Regular cardiac myocyte (primary cell): ENCODE measurements at places on chromosomes 4 and X. TPM values are rescaled to one million over a fixed set of nuclear protein-coding genes. Genes with fewer than 3 reads are reported as not detected.

Gene FHDC1
- total RNA-seq, result under 0.01 and 0.19 TPM in 2 replicates

Gene GAGE2A
- total RNA-seq, result not detected in 2 replicates

Gene STATH
- total RNA-seq, result not detected in 2 replicates

Gene CYLC1
- not detected in 2 replicates for total RNA-seq

Gene DGAT2L6
- total RNA-seq, result not detected in 2 replicates

Gene NAP1L3
- total RNA-seq, result 6.5 and 7.9 TPM in 2 replicates

Gene PRRG1
- 14.7 and 15.5 TPM in 2 replicates for total RNA-seq

Gene CCKAR
- under 0.01 TPM in 1 of 2 replicates, not detected in the other for total RNA-seq

Gene GLRA3
- not detected in 2 replicates for total RNA-seq

Gene SMIM43
- 0.38 and 3.4 TPM in 2 replicates for total RNA-seq

Gene CITED1
- total RNA-seq, result not detected in 2 replicates

Gene USP27X
- total RNA-seq, result 2.3 and 2.5 TPM in 2 replicates

Gene APLN
- 8.8 and 14.9 TPM in 2 replicates for total RNA-seq

Gene ZDHHC15
- 0.19 and 0.56 TPM in 2 replicates for total RNA-seq

Gene COX18
- 20.9 and 31.4 TPM in 2 replicates for total RNA-seq

Gene HERC5
- 0.77 and 5.1 TPM in 2 replicates for total RNA-seq

Gene DRP2
- 2.5 and 9.6 TPM in 2 replicates for total RNA-seq

Gene ARX
- not detected in 2 replicates for total RNA-seq

Gene PCSK1N
- total RNA-seq, result 0.19 and 0.85 TPM in 2 replicates

Gene VSIG1
- total RNA-seq, result under 0.01 TPM in 2 replicates

Gene SCRG1
- total RNA-seq, result 0.19 and 0.56 TPM in 2 replicates

Gene UBA6
- total RNA-seq, result 173 and 243 TPM in 2 replicates

Gene CT45A5
- not detected in 2 replicates for total RNA-seq

Gene HEPH
- total RNA-seq, result 17.3 and 50.5 TPM in 2 replicates

Gene TAF7L
- total RNA-seq, result 0.38 and 1.1 TPM in 2 replicates

Gene IBSP
- 0.19 and 0.56 TPM in 2 replicates for total RNA-seq

Gene RAB33A
- total RNA-seq, result 1.2 and 15.2 TPM in 2 replicates

Gene USP26
- not detected in 2 replicates for total RNA-seq

Gene USP17L12
- total RNA-seq, result not detected in 2 replicates

Gene SPANXA1
- total RNA-seq, result not detected in 2 replicates

Gene PLS3
- 584 and 611 TPM in 2 replicates for total RNA-seq

Gene PPEF1
- not detected in 2 replicates for total RNA-seq

Gene HS6ST2
- under 0.01 TPM in 1 of 2 replicates, not detected in the other for total RNA-seq

Gene TACR3
- not detected in 2 replicates for total RNA-seq

Gene LRIT3
- under 0.01 TPM in 1 of 2 replicates, not detected in the other for total RNA-seq

Gene VCX3B
- not detected in 2 replicates for total RNA-seq

Gene ASB12
- total RNA-seq, result not detected in 2 replicates

Gene RTL5
- 2.0 and 3.3 TPM in 2 replicates for total RNA-seq

Gene FAM241A
- total RNA-seq, result 2.0 and 5.8 TPM in 2 replicates

Gene MAGEA2
- not detected in 2 replicates for total RNA-seq

Gene LRAT
- total RNA-seq, result not detected in 2 replicates

Gene SATL1
- not detected in 2 replicates for total RNA-seq

Gene TMEM184C
- total RNA-seq, result 42.0 and 62.0 TPM in 2 replicates

Gene MAGEB18
- total RNA-seq, result not detected in 2 replicates

Gene AFM
- total RNA-seq, result not detected in 2 replicates

Gene TMEM185A
- 12.8 and 21.4 TPM in 2 replicates for total RNA-seq

Gene MAGEA4
- total RNA-seq, result not detected in 2 replicates

Gene IL1RAPL2
- not detected in 2 replicates for total RNA-seq

Gene IL15
- 3.3 and 5.9 TPM in 2 replicates for total RNA-seq

Gene TRIM60
- not detected in 2 replicates for total RNA-seq

Gene MAGEC2
- total RNA-seq, result 0.28 TPM in 1 of 2 replicates, not detected in the other

Gene ZNF141
- 8.2 and 12.1 TPM in 2 replicates for total RNA-seq

Gene RPL9
- total RNA-seq, result 2,402 and 2,886 TPM in 2 replicates
